ENCODE measurements at places on chromosomes 2 and 18.

- DNase-seq, result peak; percentile 35
Observed at GRCh38 chr2:99488539-99489062, 1.2 kb downstream of the REV1 start.

- DNase-seq, result no peak
Observed at GRCh38 chr2:46848447-46848846, 67.2 kb downstream of the MCFD2 start.

GRCh38 chr18:23196119-23197007 is 61.1 kb downstream of the CABLES1 start:
- DNase-seq, result no peak

DNA sequence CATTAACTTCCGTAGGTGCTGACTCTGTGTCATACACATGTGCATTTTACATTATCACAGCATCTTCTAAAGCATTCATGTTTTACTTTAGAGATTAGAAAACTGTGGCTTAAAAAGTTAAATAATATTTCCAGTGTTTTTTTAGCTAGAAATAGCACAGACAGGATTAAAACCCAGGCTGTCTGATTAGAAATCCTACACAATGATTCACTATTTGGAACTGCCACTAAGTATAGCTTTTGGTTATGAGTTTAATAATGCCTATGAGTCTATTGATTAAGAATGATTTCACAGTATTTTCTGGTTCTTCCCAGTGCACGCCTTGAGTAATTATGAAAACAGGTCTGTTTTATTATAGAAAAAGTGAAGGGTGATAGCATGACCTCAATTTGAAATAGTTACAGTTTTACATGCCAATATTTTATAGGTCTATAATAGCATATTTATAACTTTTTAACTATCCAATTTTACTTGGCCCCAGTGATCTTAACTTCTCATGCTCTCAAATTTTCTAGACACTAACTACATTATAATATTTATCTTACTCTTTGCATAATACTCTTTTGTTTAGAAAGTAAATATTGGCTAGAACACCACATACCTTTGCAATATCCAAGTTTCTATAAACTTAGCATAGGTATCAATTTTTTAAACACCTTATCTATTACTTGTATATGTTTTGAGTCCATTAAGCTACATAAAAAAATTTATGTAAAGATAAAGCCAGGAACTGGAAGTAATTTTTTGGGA is 313.2 kb downstream of the RND3 start:
- DNase-seq, result no peak

GRCh38 chr2:88671786-88672427 is 19.6 kb upstream of the RPIA start:
- DNase-seq, result peak; percentile 58

GRCh38 chr2:231297108-231297908 is 98.2 kb upstream of the B3GNT7 start:
- DNase-seq, result peak; percentile 55

DNA sequence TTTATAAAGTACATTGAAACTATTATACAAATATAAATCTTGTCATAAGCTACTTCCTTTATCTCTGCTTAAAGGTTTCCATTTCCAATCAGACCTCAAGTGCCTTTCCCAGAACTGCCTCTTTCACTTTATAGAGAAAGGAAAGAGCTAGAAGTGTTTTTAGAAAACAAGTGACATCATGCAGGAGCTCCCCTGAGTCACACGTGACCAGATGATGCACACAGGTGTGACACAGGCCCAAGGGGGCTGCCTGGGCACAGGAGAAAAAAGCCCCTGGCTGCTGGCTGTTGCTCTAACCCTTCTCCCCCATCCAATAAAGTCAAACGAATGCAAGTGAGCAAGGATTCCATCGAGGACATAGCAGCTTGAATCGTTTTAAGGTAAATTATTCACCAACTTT is 21.4 kb upstream of the SH3BP4 start:
- DNase-seq, result no peak
